ENCODE measurements at places on chromosomes 5 and 9. TPM values are rescaled to one million over a fixed set of nuclear protein-coding genes. Genes with fewer than 3 reads are reported as not detected.

DNA sequence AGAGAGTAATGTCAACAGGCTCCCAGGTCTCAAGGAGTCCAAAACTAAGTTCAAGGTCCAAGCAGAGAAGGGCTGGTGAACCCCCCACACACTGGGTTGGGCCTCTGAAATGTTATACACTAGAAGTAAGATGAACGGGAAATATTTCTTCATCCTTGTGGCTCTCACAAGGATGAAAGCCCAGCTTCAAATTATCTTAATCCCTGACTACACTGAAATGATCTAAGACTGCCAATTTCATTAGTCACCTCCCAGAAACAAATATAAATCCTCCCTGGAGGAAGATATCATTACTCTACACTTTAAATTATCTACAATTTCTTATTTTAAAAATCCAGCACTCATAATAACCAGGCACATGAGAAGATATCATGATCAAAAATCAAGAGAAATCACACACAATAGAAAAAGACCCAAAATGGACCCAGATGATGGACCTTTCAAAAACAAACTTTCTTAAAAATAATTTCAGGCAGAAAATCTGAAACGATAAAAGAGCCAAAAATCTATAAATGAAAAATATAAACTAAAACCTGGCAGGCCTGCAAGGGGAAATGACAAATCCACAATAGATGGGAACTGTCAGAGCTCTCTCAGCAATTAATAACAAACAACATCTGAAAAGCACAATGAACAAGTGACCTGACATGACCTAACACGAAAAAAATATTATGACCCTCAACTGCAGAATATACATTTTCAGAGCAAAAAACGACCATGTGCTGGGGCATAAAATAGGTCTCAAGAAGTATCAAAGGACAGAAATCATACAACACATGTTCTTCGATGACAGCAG lies 117.4 kb downstream of the GPR21 start:
- H3K4me1 ChIP-seq: no peaks in the 10 kb centered on the region
- H3K4me3 ChIP-seq: no peak overlapping the region
- peak; percentile 2 for DNase-seq
- no peaks in the 10 kb centered on the region for H3K27me3 ChIP-seq

Gene SURF6
- total RNA-seq: 28.0 TPM

GRCh38 chr5:174446446-174446845 lies 277.9 kb upstream of the MSX2 start:
- no peak overlapping the region for H3K27ac ChIP-seq
- H3K36me3 ChIP-seq: no peaks in the 10 kb centered on the region
- no peaks in the 10 kb centered on the region for H3K27me3 ChIP-seq
- H3K4me1 ChIP-seq: no peaks in the 10 kb centered on the region
- H3K4me3 ChIP-seq: no peak overlapping the region

DNA sequence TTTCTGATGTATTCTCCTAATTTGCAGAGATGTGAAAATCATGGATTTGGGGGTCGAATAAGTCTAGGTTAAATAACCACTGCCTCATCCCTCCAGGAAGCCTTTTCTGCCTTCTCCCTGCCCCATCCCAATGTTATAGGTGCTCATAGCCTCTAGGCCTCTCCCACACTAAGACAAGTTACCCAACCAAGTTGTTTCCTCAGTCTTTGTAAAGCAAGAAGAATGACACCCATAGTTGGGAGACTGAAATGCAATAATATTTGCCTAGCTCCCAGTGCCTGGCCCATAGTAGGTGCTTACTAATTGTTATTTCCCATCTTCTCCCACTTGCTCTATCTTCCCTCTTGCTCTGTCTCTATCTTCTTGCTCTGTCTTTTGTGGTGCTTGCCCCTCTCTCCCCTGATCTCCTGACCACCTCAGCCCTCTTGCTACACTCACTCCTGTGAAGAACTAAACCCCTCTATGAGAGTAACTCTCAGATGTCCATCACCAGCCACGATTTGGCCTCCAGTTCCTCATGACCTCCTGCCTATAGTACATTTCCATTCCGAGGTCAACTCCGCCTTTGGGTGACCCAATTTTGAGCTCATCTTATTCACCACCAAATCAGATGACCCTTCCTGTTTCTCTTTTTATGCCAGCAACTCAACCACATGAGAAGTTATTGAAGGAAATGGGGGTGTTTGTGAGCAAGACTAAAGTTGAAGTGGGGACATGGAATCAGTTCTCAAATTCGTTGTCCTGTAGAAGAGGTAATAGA lies 7.0 kb downstream of the AFAP1L1 start:
- no peak overlapping the region for H3K27ac ChIP-seq
- H3K4me1 ChIP-seq: no peaks in the 10 kb centered on the region
- H3K27me3 ChIP-seq: no peaks in the 10 kb centered on the region
- DNase-seq: no peak
- H3K36me3 ChIP-seq: no peaks in the 10 kb centered on the region

- peaks cover 52% of the 10 kb centered on the region for H3K27me3 ChIP-seq
- no peak for DNase-seq
- peak overlapping the region; percentile 59 for H3K4me3 ChIP-seq
- H3K27ac ChIP-seq: no peak overlapping the region
These were observed 61.3 kb downstream of the MAT2B start for GRCh38 chr5:163566678-163567077.

- no peak overlapping the region for H3K4me3 ChIP-seq
- H3K27me3 ChIP-seq: peaks cover 7% of the 10 kb centered on the region
- no peak for DNase-seq
- no peak overlapping the region for H3K27ac ChIP-seq
These were observed 75.7 kb downstream of the BAAT start for GRCh38 chr9:101309139-101309538.

DNA sequence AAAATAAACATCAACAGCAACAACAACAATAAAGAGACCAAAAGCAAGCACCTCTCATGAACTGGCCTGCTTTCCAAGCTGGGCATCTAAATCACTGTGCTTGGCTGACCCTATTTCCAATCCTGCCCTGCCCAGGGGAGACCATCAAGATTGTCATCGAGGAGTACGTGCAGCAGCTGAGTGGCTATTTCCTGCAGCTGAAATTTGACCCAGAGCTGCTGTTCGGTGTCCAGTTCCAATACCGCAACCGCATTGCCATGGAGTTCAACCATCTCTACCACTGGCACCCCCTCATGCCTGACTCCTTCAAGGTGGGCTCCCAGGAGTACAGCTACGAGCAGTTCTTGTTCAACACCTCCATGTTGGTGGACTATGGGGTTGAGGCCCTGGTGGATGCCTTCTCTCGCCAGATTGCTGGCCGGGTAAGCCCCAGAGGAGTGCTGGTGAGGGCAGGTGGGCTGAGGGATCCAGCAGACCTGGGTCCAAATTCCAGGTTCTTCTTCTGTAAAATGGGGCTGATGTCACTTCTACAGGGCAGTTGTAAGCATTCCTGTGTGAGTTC lies 15.6 kb downstream of the PTGS1 start:
- H3K4me1 ChIP-seq: peaks cover 5% of the 10 kb centered on the region
- no peak overlapping the region for H3K4me3 ChIP-seq
- DNase-seq: no peak
- H3K27me3 ChIP-seq: no peaks in the 10 kb centered on the region
- H3K36me3 ChIP-seq: no peaks in the 10 kb centered on the region

GRCh38 chr5:81909677-81910076 lies 62.1 kb upstream of the ATG10 start:
- no peak overlapping the region for H3K27ac ChIP-seq
- no peak for DNase-seq
- no peaks in the 10 kb centered on the region for H3K27me3 ChIP-seq

Gene FRMPD1
- not detected for total RNA-seq

GRCh38 chr9:7121055-7121454 lies 363.3 kb downstream of the KDM4C start:
- no peak overlapping the region for H3K27ac ChIP-seq
- peaks cover 8% of the 10 kb centered on the region for H3K4me1 ChIP-seq
- no peak for DNase-seq
- H3K27me3 ChIP-seq: no peaks in the 10 kb centered on the region
- H3K4me3 ChIP-seq: no peak overlapping the region

DNA sequence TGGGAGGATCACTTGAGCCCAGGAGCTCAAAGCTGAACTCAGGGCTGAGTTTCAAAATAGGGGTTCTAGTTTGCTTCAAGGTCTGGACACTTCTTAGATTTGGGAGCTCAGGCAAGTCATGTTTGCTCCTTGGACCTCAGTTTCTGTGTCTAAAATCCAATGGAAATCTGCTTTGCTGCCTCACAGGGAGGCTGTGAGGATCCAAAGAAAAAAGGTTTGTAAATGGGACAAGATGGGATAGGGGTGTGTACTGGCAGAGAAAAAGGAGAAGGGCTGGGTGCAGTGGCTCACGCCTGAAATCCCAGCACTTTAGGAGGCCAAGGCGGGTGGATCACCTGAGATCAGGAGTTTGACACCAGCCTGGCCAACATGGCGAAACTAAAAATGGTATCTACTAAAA lies 39.6 kb upstream of the SH3PXD2B start:
- no peaks in the 10 kb centered on the region for H3K36me3 ChIP-seq
- peaks cover 49% of the 10 kb centered on the region for H3K27me3 ChIP-seq
- H3K4me3 ChIP-seq: no peak overlapping the region
- no peaks in the 10 kb centered on the region for H3K4me1 ChIP-seq

GRCh38 chr5:63554191-63554590 lies 408.1 kb downstream of the HTR1A start:
- no peaks in the 10 kb centered on the region for H3K27me3 ChIP-seq
- H3K4me1 ChIP-seq: peaks cover 11% of the 10 kb centered on the region
- no peak overlapping the region for H3K4me3 ChIP-seq
- DNase-seq: no peak
- H3K27ac ChIP-seq: no peak overlapping the region

All from PC-3 (cell line).